NCI-H526 treated with DMSO at 0.1 percent for 48 hours (cell line): ENCODE measurements at places on chromosomes 2 and 18.

- no peak for DNase-seq
Observed at GRCh38 chr18:7629416-7629815, 62.3 kb downstream of the PTPRM start.

GRCh38 chr2:10668402-10669012 is 21.3 kb downstream of the NOL10 start:
- DNase-seq, result peak; percentile 36

DNA sequence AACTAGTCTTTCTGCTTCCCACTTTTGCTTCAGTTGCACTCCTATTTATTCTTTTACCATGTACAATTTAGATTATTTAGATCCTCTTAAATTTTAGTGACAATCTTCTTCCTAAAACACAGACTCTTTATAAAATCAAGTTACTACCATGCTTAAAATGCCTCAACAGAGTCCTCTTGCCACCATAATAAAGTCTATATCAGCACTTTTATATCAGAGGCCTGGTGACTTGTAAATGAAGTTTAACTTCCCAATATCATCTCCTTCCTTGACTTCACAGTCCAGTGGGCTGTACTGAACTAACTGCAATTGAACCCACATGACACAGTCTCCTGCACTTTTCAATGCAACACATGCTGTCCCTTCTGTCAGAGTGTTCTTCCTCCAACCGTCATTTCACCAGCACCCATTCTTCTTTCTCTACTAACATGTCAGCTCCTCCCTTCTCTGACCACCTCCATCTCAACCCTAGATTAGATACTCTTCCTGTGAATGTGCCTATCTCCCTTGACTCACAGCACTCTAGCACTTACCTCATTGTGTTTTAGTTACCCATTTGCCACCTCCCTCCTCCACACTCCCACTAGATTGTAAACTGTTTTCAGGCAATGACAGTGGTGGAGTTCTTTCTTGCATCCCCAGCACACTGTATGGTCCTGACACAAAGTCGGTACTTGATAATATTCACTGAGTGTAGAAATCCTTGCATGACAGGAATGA is 414.9 kb downstream of the SATB2 start:
- DNase-seq, result no peak

GRCh38 chr2:8935982-8936381 is 67.5 kb downstream of the MBOAT2 start:
- DNase-seq, result no peak

- DNase-seq, result no peak
Observed at GRCh38 chr2:127407091-127407490, 11.1 kb upstream of the PROC start.

DNA sequence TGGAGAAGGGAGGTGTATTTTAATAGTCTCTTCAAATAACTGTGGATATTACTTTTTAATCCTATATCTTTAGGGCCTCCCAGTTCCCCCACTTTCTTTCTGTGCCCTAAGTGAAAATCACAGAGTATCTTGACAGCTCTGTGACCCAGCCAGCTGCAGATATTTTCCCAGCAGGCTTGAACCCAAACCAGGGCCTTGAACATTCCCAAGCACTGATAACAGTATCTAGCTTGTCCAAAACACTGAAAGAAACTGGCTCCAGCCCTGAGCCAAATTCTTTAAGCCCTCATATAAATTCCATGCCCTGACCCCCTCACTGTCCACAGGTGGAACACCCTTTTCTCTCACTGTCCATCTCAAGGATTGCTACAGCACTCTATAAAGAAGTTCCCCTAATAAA is 388.1 kb upstream of the CHAC2 start:
- no peak for DNase-seq

GRCh38 chr2:208228476-208228875 is 26.4 kb downstream of the IDH1 start:
- no peak for DNase-seq

DNA sequence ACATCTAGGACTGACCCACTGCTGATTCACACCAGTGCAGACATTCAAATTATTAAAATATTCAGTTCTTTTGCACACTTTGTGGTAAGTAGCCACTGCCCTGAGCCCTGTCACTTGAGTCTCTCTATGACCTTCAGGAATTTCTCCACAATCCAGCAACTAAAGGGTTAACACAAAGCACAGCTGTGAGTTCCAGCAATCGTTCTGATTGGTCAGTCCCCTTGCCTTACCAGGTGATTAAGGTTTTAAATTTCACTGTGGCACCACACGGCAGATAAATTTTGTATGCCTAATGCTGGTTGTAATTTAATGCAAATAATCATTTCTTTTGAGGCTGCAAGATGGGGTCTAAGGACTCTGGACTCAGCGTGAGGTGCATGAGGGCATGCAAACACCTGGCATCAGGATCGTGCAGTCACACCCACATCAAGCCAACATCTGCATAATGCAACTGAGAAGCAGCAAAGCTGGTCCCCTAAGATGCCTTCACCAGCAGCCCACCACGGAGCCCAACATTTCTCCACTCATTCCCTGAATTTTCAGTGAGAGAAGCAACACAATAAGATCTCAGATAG is 36.6 kb downstream of the SLC14A1 start:
- peak; percentile 48 for DNase-seq

DNA sequence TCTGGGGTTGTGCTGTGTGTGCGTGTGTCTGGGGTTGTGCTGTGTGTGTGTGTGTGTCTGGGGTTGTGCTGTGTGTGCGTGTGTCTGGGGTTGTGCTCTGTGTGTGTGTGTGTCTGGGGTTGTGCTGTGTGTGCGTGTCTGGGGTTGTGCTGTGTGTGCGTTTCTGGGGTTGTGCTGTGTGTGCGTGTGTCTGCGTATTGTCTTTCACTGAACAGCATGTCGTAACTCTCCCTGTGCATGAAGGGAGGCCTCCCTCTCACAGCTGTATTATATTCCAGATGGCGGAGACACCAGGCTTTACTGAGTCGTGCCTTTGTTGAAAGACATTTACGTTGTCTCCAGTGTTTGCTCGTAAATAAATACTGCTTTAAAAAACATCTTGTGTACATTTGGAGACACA is 5.9 kb downstream of the ACKR3 start:
- DNase-seq, result no peak

- no peak for DNase-seq
Observed at GRCh38 chr2:40434731-40435271, 17.1 kb downstream of the SLC8A1 start.

DNA sequence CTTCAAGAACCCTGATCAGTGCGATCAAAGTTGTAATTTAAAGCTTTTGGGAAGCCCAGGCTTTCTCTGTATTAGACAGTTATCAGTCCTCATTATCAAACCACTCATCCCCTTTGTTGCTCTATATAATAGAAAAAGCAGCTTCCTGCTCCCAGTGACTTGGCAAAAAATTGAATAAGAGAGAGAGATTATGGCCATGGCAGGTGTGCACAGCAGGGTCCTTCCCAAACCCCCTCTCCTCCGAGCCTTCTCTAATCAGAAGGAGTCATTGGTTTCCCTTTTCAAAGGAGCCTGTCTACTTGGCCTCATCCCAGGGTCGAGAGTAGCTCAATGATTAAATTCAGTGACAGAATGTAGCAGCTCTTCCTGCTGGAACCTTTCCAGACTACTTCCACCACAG is 81.5 kb downstream of the SEMA4F start:
- no peak for DNase-seq

DNA sequence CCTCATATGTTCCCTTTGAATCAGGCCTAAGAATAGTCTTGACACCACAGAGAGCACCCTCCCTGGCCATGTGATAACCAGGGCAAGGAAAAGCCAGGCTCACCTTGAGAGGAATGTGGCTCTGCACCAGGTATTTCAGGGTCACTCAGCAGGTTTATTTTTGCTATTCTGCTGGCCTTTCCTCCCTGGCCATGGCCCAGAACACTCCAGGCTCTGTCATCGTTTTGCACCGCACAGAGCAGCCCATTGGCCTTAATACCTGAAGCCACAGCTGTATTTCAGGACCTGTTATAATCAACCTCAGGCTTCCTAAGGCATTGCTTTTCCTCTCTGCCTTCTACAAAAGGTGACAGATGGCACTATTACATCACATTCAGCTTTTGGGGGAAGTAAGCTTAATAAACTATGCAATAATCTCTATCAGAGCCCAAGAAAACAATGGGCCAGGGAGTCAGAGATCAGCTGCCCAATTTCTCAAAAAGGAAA is 668.3 kb downstream of the IRS1 start:
- no peak for DNase-seq

- no peak for DNase-seq
Observed at GRCh38 chr18:38957736-38958135, 1392.1 kb upstream of the CELF4 start.

DNA sequence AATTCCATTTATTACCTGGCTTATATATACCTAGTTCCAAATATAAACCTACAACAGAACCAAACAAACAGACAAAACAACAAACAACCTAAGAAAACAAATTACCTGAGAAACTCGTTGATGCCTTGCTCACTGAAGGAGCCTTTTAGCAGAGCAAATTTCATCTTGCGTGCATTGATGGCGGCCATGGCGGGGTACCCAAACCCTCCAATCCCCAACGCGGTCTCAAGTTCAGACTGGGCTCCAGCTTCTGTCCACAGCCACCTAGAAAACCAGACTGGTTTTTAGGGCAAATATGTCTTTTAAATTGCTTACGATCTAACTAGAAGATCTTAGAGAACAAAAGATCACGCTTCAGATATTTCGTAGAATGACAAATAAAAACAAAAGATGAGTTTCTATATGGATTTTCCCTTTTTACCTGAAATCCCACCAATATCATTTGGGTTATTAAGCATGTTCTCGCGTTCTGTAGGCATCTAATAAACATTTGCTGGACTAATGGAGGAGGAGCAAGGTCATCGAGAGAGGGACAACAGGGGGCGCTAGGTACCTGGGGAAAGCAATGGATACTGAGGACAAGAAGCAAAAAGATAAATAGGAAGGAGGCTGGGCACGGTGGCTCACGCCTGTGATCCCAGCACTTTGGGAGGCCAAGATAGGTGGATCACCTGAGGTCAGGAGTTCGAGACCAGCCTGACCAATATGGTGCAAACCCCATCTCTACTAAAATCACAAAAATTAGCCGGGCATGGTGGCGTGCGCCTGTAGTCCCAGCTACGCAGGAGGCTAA is 25.2 kb downstream of the PDIA6 start:
- peak; percentile 7 for DNase-seq

- no peak for DNase-seq
Observed at GRCh38 chr2:143964891-143965290, 555.0 kb downstream of the ZEB2 start.

GRCh38 chr18:64785686-64786085 is 636.8 kb upstream of the LINC00305 start:
- no peak for DNase-seq

DNA sequence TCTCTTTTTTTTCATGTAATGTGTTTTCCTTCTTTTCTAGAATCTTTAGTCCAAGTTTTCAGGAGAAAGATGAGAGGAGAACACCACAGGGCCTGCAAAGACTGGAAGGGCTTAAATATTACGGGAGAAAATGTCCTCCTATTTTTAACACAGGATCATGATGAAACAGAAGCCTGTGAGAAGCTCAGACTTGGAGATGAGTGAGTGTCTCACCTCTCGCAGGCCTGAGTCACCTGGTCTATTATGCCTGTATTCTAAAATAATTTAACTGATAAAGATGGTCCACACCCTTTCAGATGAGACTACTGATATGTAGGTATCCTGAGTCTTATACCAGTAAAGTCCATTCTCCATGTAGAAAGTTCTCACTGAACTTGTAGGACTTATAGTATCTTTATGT is 143.2 kb downstream of the EPHA4 start:
- no peak for DNase-seq

GRCh38 chr2:219155054-219155644 is 5.5 kb downstream of the NHEJ1 start:
- DNase-seq, result peak; percentile 57

DNA sequence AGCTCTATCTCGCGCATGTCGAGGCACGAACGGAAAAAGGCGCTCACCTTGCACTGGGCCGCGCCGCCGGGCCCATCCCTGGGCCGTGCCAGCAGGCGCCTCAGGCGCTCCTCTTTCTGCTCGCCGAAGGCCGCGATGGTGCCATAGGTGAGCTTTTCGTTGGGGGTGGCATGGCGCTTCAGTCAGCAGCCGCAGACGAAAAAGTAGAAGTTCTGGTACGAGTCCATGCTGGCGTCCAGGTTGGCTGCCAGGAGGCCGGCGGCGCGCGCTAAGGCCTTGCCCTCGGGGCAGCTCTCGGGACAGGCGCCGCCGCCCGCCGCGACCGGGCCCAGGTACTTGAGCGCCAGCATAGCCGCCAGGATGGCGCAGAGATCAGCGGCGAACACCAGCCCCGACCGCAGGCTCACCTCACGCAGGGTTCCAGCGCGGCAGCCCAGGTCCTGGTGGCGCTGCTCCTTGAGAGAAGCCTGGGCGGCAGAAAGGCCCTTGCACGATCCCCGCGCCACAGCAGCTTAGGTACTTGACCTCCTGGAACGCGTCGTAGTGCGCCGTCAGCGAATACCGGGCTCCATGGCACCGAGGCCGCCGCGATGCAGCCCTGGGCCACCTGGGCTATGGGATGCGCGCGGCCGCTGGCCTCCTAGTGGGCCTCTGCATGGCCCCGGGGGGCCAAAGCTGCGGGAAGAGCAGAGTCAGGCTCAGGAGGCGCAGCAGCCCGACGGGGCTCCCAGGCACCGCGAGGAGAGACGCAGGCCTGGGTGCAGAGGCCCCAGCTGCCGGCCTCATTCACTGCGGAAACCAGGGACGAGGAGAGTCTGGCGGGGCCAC is 12.8 kb downstream of the ALPG start:
- DNase-seq, result no peak

- no peak for DNase-seq
Observed at GRCh38 chr2:194709840-194710239, 947.2 kb upstream of the SLC39A10 start.

GRCh38 chr2:226802573-226802972 is 3.0 kb upstream of the IRS1 start:
- DNase-seq, result peak; percentile 46

- no peak for DNase-seq
Observed at GRCh38 chr2:15348636-15349035, 212.5 kb downstream of the NBAS start.

DNA sequence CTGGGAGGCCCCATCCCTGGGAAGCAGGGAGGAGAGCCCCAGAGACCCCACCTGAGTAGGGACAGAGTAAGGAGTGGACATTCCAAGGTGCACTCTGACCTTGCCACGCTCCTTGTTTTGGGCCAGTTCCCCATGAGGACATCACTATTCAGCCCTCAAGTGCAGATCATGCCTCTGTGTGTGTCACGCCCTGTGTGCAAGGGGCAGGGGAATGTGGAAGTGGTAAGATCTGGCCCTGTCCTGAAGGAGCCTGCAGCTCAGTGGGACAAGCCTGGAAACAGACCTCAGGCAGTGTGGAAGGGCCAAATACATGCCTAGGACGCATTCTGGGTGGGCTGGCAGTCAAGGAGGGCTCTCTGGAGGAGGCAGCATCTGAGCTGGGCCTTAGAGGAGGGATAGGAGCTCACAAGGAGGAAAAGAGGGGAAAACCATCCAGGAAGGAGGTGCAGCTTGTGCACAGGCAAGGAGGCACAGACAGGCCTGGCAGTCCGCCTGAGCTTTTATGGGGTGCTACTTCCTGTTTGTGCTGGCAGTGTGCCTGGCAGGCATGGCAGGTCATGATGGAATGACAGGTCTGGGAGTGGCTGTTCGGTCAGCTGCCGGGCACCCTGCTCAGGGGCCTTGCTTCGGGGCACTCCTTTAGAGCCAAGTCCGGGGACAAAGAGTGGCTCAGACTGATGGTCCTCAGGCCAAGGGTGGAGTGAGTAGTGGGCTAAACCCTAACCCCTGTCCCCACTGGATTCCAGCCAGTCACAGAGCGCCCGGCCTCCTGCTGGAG is 3.3 kb downstream of the KLHL30 start:
- no peak for DNase-seq
